ENCODE measurements at places on chromosomes 12 and 14. TPM values are rescaled to one million over a fixed set of nuclear protein-coding genes. Genes with fewer than 3 reads are reported as not detected.

The TMEM132D gene
- not detected for total RNA-seq

GRCh38 chr12:28759333-28759732, 389.7 kb upstream of the FAR2 start:
- H3K27me3 ChIP-seq, result no peaks in the 10 kb centered on the region
- H3K36me3 ChIP-seq, result no peaks in the 10 kb centered on the region
- no peak for DNase-seq
- H3K4me3 ChIP-seq, result no peak overlapping the region
- H3K4me1 ChIP-seq, result no peaks in the 10 kb centered on the region
- no peak overlapping the region for H3K27ac ChIP-seq

- no peak overlapping the region for H3K27ac ChIP-seq
- no peak for DNase-seq
- no peak overlapping the region for H3K4me3 ChIP-seq
Measured at GRCh38 chr12:96297504-96297903, 102.7 kb downstream of the CDK17 start.

DNA sequence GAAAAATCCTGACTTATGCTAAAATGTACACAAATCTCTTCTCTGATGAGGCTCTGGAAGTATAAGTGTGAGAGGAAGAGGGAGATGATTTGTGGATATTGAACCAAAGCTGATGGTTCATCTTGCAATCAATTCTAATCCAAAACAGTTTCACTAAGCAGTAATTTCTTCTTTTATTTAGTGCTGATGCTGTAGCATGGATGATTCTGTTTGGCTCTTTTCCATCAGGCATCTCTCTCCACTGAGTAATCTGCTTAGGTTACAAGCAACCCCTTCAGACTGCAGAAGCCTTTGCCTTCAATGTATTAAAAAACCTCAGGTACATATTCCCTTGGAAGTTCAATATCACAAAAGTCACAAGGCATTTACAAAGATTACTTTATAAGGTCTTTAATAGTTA, 159.1 kb upstream of the CCDC198 start:
- no peak for DNase-seq
- H3K4me3 ChIP-seq, result no peak overlapping the region
- H3K4me1 ChIP-seq, result no peaks in the 10 kb centered on the region
- H3K27ac ChIP-seq, result no peak overlapping the region
- no peaks in the 10 kb centered on the region for H3K36me3 ChIP-seq
- peaks cover 86% of the 10 kb centered on the region for H3K27me3 ChIP-seq

DNA sequence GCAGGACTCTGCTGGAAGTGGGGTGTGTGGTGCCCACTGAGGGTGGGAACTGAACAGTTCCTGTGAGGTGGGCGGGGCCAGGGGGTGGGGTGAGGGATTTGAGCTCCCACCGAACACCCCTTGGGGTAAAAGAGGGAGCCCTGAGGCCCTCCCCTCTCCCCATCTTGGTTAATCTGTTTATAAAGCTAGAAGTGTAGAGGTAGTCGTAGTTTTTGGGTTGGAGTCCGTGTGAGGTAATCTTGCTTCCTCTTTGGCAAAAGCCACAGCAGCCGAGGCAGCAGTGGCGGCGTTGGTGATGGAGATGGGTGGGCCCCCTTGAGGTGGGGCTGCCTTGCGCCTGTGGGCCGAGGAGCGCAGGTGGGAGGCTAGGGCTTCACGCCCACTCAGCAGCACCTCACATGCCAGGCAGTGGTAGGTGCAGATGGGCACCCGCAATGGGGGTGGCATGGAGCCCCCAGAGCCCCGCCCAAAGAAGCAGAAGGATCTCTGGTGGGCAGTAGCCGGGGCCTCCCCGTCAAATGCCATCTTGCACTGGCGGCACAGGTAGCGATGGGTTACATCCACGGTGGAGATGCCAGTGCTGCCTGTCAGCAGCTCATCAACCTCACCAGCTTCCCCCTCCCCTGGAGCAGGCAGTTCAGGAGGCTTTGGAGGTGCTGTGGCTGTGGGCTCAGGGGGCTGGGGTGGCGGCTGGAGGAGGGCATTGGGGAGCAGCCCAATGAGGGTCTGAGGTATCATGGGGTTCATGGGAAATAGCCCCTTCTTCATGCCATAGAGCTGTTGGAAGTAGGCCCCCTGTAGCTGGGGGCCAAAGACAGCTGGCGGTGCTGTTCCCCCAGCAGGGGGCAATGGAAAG, 29.6 kb downstream of the ZFHX2 start:
- H3K4me1 ChIP-seq, result no peaks in the 10 kb centered on the region
- no peaks in the 10 kb centered on the region for H3K27me3 ChIP-seq
- no peak for DNase-seq
- H3K27ac ChIP-seq, result no peak overlapping the region
- no peaks in the 10 kb centered on the region for H3K36me3 ChIP-seq

DNA sequence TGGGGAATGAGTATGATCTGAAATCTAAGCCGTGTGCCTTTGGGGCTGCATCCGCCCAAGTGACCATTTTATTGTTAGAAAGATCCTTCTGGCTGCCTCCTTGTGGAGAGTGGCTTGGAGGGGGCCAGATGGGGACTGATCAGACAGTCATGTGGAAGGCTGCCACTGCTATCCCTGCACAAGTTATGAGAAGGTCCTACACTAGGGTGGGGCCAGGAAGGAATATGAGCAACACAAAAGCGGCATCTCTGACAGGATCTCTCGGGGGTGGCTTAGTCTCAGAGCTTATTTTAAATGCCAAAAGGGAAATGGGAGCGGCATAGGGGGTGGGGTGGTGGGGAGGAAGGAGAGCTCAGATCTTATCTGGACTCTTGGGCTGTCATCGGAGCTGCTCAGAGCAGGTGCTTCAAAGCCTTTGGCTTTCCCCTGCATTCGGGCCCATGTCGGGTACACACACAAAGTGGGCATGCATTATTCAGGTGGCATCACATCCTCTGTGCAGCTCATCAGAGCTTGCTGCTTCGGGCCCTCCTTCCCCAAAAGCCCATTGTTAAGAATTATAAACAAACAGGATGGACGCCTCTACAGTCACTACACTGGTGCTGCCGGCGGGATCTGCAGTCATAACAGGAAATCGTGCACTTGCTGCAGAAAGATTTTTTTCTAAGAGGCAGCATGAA, 805.4 kb downstream of the VRK1 start:
- DNase-seq, result no peak
- H3K4me1 ChIP-seq, result no peaks in the 10 kb centered on the region
- H3K4me3 ChIP-seq, result no peak overlapping the region
- no peaks in the 10 kb centered on the region for H3K27me3 ChIP-seq

DNA sequence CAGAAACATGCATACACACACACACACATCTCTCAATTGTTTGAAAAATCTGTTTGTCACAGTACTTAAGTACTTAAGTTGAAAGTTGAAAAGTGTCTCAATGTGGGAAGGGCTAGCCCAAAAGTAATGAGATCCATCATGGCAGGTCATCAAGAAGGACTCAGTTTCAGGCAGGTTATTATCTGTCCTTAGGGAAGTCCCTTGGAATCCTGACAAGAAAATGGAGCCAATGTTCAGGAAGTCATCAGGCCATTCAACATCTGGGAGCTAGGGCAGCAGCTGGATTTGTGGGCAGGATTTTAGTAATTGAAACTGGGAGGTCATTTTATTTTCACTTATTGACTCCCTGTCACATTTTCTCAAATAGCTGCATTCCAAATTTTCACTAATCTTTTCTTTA, 56.0 kb downstream of the MSRB3 start:
- H3K4me1 ChIP-seq, result peaks cover 49% of the 10 kb centered on the region
- peak overlapping the region; percentile 72 for H3K27ac ChIP-seq
- no peak for DNase-seq
- H3K4me3 ChIP-seq, result no peak overlapping the region

- no peak overlapping the region for H3K27ac ChIP-seq
- H3K27me3 ChIP-seq, result no peaks in the 10 kb centered on the region
- no peaks in the 10 kb centered on the region for H3K36me3 ChIP-seq
Measured at GRCh38 chr12:21906919-21907493, 34.2 kb downstream of the ABCC9 start.

The GOLGA5 gene
- total RNA-seq, result 24.4 TPM

The CTDSP2 gene
- 82.7 TPM for total RNA-seq

- no peaks in the 10 kb centered on the region for H3K36me3 ChIP-seq
- DNase-seq, result no peak
- no peak overlapping the region for H3K4me3 ChIP-seq
- no peak overlapping the region for H3K27ac ChIP-seq
- H3K4me1 ChIP-seq, result peaks cover 13% of the 10 kb centered on the region
Measured at GRCh38 chr12:15854916-15855315, 27.3 kb upstream of the STRAP start.

GRCh38 chr12:104464899-104465298, 8.2 kb downstream of the CHST11 start:
- peaks cover 5% of the 10 kb centered on the region for H3K4me1 ChIP-seq
- H3K27ac ChIP-seq, result no peak overlapping the region
- no peak for DNase-seq
- H3K4me3 ChIP-seq, result no peak overlapping the region
- H3K27me3 ChIP-seq, result no peaks in the 10 kb centered on the region

The CCDC177 gene
- total RNA-seq, result not detected

DNA sequence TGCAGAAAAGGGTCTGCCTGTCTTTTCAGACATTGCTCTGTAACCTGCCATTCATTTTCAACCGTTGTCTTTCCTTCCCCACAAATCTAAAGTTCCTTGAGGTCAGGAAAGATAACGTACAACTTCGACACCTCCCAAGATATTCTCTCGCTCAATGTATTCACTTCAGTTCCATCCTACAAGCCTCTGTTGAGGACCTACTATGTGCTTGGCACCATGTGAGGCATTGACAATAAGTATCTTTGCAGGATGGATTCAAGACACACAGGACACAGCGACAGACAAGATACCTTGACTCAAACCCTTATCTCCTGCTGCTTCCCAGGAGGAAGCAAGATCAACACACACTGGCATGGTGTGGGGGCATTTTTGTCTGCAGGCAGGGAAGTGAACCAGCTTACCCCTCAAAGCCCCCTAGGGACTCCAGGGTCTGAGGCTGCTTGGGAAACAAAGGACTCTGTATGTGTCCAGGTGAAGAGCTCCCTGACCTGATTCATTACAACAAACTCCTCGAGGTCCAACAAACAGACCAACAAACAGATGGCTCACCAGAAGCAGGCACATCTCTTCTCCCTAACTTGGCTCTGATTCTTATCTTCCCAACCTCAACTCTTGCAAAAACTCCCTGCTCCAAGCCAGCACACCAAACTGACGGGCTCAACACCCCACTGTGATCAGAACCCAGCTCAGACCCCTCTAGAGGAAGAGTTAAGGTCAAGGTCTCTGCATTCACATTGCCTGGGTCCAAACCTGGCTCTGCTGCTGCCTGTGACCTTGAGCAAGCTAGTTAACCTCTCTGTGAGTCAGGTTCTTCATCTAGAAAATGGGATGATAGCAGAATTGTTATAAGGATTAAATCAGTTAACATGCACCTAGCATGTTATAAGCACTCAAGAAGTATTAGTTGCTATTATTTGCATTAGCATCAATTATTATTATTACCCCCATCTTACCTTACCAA, 6.3 kb downstream of the NUAK1 start:
- no peaks in the 10 kb centered on the region for H3K36me3 ChIP-seq
- no peaks in the 10 kb centered on the region for H3K27me3 ChIP-seq
- peaks cover 26% of the 10 kb centered on the region for H3K4me1 ChIP-seq
- no peak for DNase-seq
- H3K4me3 ChIP-seq, result no peak overlapping the region

DNA sequence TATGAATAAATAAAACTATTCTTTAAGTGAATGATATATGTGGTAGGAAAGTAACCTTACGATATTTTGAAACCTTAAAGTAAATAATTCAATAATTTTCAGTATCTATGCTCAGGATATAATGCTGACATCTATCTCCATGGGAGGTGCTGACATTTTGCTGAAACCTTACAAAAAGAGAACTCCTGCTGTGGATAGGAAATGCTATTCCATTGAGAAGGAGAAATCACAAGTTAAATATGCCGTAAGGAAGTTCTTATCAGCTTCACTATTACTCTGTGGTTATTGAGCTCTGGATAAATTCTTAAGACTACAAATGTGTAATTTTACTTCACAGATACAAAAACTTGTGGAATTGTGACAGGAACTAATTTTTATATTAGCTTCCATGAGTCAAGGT, 722.1 kb downstream of the TMTC2 start:
- no peaks in the 10 kb centered on the region for H3K4me1 ChIP-seq
- H3K27me3 ChIP-seq, result no peaks in the 10 kb centered on the region
- H3K27ac ChIP-seq, result no peak overlapping the region
- H3K36me3 ChIP-seq, result no peaks in the 10 kb centered on the region

The ACSM4 gene
- not detected for total RNA-seq

The NAA25 gene
- 56.6 TPM for total RNA-seq

The GNB3 gene
- 8.7 TPM for total RNA-seq

DNA sequence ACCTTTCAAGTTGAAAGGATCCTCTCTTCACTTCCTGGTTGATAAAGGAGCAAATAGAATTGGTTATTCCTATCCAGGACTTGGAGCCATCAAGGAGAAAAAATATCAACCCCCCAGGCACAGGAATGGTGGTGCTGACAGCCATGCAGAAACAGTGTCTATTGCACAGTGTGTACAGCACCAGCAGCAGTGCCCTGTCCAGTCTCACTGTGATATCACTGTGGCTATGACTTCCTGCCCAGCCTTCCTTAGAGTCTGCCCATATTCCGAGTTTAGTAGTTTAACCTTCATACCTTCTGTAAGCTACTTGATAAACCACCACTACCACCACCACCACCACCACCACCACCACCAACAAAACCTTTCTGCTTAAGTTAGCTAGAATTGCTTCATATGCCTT, 45.1 kb upstream of the FERMT2 start:
- H3K4me3 ChIP-seq, result no peak overlapping the region
- DNase-seq, result no peak
- no peaks in the 10 kb centered on the region for H3K27me3 ChIP-seq
- H3K4me1 ChIP-seq, result no peaks in the 10 kb centered on the region
- no peak overlapping the region for H3K27ac ChIP-seq
- no peaks in the 10 kb centered on the region for H3K36me3 ChIP-seq

DNA sequence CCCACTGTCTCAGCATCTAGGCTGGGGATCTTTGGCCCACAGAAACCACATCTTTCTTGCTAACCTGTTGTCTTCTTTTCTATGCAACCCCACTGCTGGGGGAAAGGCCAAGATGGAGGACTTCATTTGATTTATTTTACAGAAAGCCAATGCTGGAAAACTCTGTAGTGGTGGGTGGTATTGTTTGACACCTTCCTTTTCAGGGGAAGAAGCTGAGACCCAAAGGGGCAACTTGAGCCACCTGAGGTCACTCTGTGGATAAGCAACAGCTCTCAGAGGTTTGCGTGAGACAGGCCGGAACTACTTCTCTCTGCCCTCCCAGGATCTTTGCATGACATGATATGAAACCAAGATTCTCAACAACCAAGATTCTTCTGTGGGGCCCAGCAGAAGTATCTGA, 645.2 kb downstream of the VRK1 start:
- no peaks in the 10 kb centered on the region for H3K36me3 ChIP-seq
- no peaks in the 10 kb centered on the region for H3K4me1 ChIP-seq
- no peak overlapping the region for H3K27ac ChIP-seq
- H3K4me3 ChIP-seq, result no peak overlapping the region
- DNase-seq, result no peak
- no peaks in the 10 kb centered on the region for H3K27me3 ChIP-seq

Data from HCT116 (cell line).